ENCODE measurements at places on chromosomes 12 and 14.

DNA sequence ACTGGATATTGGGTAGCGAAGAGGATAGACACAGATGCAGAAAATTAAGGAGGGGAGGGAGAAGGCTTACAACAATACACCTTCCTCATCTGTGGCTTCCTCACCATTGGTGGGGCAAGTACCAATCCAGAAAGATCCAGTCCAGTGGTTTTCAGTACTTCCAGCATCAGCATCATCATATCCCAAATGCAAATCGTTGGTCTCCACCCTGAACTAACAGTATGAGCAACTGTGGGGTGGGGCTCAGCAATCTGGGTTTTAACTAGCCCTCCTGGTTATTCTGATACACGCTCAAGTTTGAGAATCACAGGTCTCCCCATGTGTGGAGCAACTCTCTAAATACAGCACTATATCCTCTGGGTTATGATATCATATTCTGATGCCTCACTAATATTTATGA is 193.7 kb downstream of the PAX9 start:
- no peak for DNase-seq

DNA sequence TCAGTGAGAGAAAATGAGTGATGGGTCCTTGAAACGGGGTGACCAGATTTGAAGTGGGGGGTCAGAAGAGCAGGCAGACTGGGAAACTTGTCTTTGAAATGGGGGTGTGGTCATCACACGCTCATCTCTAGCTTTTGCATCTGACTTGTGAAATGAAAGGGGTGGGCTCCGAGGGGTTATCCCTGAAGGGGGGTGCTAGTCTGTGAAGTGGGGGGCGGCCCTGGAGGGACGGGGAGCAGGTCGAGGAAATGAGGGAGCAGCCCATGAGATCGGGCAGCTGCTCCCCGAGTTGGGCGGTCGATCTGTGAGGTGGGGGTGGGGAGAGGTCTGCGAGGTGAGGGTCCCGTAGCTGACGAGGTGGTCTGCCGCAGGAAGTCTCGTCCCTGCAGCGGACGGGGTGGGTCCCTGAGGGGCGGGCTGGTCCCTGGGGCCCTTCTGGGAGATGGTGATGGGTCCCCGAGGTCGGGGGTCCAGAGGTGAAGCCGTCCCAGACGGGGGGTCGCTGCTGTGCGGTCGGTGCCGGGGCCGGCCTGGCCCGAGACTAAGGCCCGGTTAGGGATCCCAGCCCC is 542 bp downstream of the PXN start:
- no peak for DNase-seq

GRCh38 chr12:131634037-131634436 is 76.9 kb upstream of the SFSWAP start:
- no peak for DNase-seq

- DNase-seq, result no peak
Measured at GRCh38 chr12:16345105-16345504, 2.3 kb upstream of the MGST1 start.

DNA sequence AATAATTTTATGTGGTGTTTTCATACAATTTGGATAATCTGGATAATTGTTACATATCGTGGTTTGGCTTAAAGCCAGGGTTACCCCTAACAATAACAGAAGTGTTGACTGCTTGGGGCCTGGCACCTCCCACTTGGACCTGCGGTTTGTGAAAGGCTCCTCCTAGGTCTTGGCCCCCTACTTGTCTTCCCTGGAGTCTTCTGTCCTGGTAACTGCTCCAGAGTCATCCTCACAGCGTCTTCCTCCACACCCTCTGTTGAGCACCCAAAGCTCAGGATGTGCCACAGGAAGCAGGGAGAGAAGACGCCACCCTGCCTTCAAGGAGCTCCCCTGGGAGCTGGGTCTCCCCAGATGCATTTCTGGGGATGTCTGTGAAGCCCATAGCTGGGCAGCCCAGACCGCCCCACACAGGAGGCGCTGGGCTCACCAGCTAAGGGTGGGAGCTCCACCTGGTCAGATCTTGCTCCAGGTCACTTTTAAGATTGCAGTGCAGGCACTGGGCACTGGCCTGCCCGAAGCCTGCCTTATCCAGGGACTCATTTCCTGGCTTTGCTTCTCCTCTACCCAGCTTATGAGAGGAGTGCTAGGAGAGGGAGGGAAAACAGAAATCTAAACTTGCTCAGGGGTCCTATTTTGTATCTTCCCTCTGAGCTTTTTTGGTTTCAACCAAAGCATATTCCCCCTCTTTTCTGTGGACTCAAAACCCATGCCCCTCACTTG is 98.2 kb downstream of the ZFP36L1 start:
- DNase-seq, result no peak

DNA sequence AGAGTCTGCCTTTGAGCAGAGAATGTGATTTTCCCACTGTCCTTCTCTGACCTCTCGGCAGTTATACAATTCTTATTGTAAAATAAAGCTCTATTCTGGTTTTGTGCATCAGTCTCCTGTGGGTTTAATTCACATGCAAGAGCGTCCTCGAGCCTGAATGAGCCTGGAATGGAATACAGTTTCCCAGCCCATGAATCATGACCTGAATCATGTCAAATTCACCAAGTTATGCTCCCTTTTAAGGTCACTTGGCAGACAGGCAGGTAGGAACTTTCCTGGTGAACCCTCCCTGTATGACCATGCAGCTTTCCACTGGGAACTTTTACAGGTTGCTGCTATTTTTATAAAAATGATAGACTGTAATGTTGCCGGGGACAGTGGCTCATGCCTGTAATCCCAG is 41.7 kb downstream of the BICD1 start:
- DNase-seq, result no peak

DNA sequence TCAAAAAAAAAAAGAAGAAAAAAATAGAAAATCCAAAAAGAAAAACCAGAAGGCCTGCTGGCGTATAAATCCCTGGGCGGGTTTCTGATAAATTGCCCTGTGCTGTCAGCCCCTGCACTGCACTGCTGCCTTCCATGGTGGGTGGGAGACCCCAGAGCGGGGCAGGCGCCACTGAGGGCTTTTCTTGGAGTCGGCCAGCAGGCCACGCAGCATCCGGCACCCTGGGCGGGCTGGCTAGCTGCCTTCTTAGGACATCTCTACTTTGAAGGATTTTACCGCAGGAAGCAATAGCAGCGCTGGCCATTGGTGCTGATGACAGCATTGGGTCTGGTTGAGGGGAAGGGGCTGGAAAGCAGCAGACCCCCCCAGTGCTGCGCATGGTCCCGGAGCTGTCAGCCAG is 29.1 kb downstream of the IL31 start:
- no peak for DNase-seq

GRCh38 chr12:90989686-90990111 is 15.1 kb downstream of the EPYC start:
- DNase-seq, result no peak

DNA sequence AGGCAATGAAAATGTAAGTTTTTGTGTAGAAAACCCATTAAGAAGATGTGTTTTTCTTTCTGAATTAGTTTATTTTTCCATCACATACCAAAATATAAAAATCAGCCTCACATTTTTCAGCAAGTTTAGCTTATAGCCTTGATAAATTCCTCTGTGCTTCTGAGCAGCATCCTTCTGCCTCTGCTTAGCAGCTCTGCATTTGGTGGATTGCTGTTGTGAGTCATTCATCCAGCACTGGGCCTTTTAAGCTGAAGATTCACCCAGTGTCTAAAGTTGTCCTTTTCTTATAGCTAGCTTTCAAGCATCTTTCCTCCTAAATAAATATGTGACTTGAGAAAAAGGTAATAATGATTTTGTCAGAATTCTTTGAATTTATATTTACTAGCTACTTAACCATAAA is 206.1 kb downstream of the PCNX1 start:
- no peak for DNase-seq

GRCh38 chr14:56193347-56193746 is 75.1 kb downstream of the PELI2 start:
- DNase-seq, result no peak

DNA sequence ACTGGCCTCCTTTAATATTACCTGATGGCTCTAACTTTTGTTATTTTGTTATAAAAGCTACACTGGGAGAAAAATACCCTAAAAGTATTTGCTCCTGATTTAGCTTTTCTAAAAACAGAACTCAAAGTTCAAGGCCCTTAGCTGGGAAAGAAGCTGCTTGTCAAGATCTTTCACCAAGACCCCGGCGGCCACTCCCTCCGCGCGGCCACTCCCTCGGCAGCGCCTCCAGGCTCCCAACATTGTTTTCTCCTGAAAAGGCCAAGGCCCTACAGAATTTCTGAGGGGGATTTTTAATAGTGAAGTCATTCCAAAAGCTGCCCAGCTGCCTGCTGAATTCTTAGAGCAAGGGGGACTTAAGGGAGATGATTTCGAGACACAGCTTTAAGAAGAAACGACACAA is 96.4 kb downstream of the NTN4 start:
- DNase-seq, result no peak

GRCh38 chr12:95975491-95975890 is 20.7 kb downstream of the HAL start:
- DNase-seq, result no peak

- DNase-seq, result no peak
Measured at GRCh38 chr12:51926718-51927117, 19.4 kb downstream of the ACVRL1 start.

DNA sequence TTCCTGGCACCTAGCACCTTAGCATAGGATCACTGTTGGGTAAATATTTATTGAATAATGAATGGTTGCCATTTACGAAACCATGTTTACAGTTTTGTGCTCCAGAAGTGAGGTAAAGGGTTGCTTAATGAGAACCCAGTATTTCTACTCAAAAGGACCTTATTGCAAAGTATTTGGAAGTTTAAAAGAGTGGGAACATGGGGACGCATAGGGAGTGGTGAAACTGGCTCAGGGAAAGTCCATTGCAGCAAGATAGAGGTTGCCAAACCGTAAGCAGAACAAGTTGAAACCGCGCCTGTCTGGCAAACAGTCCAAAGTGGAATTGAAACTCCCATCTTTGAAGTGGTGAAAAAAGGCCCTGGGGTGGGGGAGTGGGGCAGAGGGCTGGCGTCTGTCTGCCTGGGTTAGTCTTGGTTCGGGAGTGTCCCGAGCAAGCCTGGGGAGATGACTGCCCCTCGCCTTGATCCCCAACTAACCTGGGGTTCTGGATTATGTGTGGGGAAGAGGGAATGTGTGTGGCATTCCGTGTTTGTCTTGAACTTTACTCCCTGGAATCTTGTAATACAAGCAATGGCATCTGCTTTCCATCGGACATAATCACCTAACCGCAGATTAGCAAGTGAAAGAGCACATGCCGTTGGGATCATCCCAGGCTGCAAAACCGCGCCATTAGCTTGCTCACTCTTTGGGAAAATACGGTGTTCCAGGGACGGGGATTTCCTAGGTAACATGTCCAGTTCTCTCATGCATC is 7.2 kb downstream of the ALDH2 start:
- DNase-seq, result no peak

DNA sequence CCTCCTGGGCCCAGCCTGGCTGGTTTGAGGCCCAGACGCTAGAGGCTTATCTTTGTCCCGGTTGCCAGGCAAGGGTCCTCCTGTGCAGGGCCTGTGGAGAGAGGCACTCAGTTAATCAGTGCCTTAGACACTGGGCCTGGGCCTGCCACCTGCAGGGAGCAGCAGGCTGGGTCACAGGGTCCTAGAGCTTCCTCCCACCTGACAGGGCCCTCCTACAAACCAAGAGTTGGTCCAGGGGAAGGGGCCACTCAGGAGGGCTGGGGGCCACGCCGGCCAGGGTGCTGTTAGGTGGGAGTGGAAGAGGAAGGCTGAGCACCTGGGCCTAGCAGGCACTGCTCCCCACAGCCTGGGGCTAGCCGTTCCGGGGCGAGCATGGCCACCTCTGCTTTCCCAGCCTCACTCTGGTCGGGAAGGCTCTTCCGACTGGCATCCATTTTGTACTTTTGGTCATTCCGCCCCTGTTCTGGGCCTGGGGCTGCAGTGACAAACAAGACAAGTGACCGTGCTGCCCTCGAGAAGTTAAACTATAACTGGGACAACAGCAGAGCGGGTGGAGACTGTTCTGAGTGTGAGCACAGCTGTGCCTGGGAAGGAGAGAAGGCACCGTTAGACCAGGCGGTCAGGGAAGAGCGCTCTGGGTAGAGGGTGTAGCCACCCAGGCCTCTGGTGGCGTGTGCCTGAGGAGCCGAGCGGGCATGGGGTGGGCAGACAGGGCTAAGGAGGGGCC is 27.2 kb downstream of the FBRSL1 start:
- no peak for DNase-seq

- no peak for DNase-seq
Measured at GRCh38 chr14:20492486-20492885, 12.9 kb upstream of the RNASE10 start.

GRCh38 chr14:52910572-52910971 is 40.3 kb downstream of the FERMT2 start:
- DNase-seq, result no peak

DNA sequence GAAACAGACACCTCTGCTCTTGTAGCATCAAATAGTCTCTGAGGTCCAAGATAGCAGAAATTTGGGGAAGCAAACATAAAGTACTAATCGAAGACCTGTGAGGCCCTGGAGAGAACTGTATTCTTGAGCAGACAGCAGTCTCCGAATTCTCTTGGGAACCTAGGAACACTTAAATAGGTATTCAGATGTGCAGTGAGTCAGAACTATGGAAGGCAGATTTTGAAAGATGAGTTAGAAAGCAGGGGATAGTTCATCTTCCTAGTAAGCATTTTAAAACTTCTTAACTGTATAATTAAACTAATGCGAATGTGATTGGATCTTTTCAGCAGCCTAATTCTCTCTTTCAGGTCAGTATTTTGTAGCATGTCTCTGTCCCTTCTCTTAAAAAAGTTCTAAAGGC is 30.6 kb downstream of the NAA30 start:
- no peak for DNase-seq

- no peak for DNase-seq
Measured at GRCh38 chr14:96512602-96513397, 10.6 kb downstream of the PAPOLA start.

DNA sequence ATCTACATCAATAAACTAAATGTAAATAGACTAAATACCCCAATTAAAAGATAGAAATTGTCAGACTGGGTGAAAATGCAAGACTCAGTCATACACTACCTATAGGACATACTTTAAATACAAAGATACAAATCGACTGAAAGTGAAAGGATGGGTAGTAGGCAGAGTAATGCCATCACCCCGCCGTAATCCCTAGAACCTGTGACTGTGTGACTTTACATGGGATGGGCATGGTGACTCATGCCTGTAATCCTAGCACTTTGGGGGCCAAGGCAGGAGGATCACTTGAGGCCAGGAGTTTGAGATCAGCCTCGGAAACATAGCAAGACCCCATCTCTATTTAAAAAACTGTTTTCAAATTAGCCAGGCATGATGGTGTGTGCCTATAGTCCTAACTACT is 2.6 kb upstream of the EVL start:
- no peak for DNase-seq

GRCh38 chr14:51697848-51698247 is 46.1 kb downstream of the FRMD6 start:
- DNase-seq, result no peak

DNA sequence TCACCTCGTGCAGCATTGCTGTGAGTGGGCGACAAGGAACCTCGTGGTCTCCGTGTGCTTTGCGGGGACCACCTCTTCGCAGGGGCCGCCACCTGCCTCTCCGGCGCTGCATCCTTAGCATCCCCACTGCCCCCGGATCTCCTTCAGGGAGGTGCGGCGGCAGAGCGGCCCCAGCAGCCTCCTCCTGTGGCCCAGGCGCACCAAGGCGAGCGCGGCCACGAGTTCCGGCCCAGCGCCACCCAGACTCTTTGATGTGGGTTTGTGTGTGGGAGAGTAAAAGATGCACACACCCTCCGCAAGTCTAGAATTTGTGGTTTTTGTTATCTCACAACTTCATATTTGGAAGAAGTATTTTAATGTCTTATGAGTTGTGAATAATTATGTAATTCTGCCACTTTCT is 118.8 kb upstream of the DIO3 start:
- DNase-seq, result no peak

GRCh38 chr14:95318399-95319311 is 1.1 kb downstream of the CLMN start:
- DNase-seq, result no peak

GRCh38 chr14:105223770-105224544 is 24.4 kb upstream of the BTBD6 start:
- DNase-seq, result no peak
